Left kidney (tissue), 8 donors: ENCODE measurements at places on chromosomes 2 and 18.

DNA sequence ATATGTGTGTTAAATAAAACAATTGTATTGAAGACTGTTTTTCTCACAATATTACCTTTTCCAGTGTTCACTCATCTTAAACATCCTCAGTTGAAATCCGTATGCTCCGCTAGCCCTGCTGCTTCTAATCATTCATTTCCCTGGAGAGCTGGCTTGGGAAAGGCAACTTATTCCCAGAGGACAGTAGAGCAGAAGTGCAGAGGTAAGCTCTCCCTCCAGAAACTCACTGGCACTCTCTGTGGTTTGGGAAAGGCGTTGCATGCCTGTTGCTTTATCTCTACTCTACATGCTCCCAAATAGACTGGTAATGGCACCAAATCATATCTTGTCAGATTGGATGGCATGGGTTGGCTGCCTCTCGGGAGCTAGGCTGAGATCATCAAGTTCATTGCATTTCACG, 117.1 kb upstream of the BOD1L2 start:
- no peak for DNase-seq

DNA sequence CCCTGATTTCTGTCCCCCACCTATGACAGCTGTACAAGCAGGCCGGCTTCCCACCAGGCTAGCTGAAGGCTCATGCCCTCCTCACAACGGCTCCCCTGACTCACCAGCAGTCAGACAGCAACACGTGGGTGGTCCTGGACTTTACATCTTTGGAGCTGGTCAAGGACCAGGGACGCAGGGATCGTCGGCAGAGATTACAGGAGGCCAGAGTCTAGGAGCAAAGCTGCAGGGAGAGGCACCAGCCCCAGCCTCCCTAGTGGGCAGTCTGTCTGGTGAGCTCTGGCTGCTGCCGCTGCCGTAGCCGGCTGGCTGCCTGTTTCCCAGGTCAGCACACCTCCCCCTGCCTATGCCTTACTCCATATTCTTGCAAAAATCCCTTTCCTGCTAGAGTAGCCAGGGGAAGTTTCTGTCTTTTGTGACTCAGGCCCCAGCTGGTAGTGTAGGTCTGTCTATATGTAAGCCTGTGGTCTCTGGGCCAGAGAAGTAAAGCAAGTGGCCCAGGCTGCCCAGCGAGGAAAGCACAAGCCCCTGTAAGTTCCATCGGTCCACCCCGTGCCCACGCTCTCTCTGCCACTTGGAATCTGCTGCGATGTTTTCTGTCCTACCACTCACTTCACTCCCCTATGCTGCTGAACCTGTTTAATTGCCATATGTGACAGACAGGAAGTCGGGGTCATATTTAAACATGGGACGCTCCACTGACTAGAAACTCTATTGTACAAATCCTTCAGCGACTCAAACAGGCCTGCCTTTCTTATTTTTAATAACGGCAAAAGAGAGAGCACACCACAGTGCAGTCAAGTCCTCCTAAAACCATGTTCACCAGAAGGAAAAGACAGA, 2.4 kb upstream of the ARHGEF4 start:
- DNase-seq = no peak

DNA sequence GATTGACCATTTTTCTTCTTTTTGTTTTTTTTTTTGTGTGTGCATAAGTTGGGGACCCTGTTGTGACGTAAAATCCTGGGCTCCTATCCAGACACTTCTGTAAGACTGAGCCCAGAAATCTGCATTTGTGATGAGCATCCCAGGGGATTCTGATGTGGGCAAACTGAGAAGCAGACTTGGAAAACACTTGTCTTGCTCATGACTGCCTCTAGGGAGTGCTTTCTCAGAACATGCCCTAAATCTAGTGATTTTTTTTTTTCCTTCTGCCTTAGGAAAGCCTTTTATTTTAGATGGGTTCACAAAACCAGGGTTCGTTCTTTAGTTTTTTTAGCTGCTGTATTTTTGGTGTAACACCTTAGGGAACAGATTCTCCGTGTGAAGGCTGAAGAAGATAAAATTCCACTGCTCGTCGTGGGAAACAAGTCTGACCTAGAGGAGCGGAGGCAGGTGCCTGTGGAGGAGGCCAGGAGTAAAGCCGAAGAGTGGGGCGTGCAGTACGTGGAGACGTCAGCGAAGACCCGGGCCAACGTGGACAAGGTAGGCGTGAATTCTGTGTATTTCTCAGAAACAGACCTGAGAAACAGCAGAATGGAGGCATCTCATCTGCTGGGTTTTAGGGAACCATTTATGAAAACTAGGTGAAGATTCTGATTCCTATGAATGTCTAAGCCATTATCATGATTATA, 36.7 kb downstream of the RALB start:
- no peak for DNase-seq

DNA sequence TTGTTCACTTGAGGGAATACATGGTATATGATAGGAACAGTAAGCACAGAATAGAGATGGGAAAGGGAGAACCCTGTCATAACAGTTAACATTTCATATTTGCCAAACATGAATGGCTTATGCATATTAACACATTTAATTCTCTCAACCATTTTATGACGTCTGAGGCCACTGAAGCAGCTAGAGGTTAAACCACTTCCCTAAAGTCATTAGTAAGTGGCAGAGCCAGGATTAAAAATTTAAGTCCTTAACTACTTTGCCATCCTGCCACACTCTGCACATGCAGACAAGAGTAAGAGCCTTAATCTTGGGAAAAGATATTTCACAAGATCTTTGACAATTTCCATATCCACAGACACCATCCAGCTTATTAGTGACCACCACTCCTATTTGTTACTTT, 2.1 kb downstream of the LIPT1 start:
- no peak for DNase-seq

DNA sequence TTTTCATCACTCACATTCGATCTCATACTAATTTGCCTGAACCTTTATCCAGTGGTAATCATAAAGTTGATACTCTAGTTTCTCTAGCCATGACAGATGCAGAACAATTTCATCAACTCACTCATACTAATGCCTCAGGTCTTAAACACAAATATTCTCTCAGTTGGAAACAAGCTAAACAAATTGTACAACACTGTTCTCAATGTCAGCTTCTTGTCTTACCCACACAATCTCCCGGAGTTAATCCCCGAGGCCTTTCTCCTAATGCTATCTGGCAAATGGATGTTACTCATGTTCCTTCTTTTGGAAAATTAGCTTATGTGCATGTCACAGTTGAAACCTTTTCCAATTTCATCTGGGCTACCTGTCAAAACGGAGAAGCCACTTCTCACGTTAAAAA, 11.5 kb upstream of the CNOT11 start:
- no peak for DNase-seq

DNA sequence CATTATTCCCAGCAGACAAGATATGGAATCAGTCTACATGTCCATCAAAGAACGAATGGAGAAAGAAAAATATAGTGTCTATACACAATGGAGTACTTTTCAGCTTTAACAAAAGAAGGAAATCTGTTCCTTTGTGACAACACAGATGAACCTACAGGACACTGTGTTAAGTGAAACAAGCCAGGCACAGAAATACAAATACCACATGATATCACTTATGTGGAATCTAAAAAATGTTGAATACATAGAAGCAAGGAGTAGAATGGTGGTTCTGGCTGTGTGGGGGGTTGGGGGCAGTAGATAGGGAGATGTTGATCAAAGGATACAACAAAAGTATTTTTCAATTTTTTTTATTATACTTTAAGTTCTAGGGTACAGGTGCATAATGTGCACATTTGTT, 347.7 kb upstream of the MAP2 start:
- DNase-seq = no peak

DNA sequence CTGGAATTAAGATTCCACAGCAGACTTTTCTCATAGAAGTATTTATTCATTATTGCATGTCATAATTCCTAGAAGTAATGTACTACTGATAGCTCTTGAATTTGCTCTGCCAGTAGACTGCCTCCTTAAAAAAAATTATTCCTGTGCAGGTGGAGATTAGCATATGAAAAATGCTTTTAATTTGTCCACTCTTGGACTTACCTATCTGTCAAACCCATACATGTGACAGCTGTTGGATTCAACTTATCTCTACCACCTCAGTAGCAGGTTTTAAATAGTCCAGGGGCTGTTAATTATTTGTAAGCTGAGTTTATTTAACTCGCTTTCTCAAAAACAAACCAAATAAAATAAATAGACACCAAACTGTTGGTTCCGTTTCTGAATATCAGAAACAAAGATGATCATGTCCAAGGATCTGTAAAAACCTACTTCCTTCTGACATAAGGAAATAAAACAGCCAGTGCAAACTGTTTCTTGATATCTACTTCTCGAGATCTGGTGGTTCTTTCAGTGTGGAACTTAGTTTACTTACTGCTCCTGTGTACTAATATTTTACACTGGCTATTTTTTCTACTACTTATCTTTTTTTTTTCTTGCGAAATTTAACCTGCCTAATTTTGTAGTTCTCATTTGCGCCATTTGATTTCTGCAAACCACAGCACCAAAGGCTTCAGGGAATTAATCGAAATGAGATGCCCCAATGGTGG, 44.2 kb downstream of the ZEB2 start:
- DNase-seq = no peak

DNA sequence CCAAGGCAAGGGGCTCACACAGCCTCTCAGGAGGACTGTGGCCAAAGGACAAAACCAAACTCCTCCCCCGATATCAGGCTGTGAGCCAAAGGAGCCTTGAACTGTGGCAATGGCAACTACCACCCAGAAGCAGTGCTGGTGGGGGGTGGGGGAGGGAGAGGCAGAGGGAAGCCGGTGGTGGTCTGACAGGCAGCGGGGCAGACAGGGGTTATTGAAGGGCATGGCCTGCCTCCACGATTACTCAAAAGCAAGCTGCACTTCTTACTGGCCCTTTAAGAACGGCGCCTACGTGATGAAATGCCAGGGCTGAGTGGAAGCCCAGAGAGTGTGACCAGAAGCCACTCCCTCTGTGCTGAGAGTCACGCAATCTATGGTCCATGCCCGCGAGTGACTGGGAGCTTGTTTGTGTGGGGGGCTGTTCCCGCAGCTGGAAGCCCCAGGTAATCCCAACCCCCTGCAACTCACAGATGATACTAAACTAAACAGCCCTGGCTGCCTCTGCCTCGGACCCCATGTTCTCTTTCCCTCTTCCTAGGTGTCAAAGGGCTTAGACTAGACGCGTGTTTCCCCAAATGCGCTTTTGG, 128.2 kb upstream of the CXCR4 start:
- DNase-seq = peak; percentile 68

GRCh38 chr2:173511357-173511756, 156.7 kb downstream of the CDCA7 start:
- DNase-seq = no peak

DNA sequence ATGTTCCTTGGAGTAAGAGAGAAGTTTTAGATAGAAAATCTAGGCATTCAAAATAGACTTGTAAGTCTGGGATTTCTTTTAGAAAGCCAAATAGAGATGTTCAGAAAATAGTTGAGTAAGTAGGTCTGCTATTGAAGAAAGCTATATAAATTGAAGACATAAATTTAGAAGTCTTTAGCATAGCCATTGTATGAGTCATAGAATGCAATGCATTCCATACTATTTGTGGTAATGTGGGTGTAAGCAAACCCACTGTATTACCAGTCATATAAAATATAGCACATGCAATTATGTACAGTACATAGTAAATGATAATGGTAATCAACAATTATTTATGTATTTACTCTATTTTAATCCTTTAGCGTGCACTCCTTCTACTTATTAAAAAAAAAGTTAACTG, 14.1 kb downstream of the MC4R start:
- no peak for DNase-seq

DNA sequence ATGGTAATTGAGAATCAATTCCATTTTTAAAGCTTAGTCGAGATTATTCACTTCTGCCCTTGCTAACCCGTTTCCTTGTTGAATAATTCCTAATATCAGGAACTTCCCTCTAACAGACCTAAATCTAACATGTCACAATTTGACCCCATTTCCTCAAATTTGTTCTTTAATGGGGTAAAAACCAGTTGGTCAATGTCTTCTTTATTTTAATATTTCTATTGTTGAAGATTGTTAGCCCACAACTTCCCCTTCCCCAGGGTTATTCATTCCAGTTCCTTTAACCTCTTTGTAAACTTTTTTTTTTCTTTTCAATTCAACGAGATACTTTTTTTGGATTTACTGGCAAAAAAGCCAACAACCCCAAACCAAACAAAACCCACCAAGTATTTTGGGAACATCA, 7.3 kb downstream of the TNFRSF11A start:
- no peak for DNase-seq

- no peak for DNase-seq
Observed at GRCh38 chr2:18552351-18553077, 7.9 kb downstream of the RDH14 start.

- no peak for DNase-seq
Observed at GRCh38 chr2:158120102-158120501, 18.4 kb downstream of the UPP2 start.

GRCh38 chr2:88081924-88082608, 14.4 kb downstream of the SMYD1 start:
- no peak for DNase-seq

- DNase-seq = no peak
Observed at GRCh38 chr2:159471340-159471739, 145.0 kb downstream of the BAZ2B start.

DNA sequence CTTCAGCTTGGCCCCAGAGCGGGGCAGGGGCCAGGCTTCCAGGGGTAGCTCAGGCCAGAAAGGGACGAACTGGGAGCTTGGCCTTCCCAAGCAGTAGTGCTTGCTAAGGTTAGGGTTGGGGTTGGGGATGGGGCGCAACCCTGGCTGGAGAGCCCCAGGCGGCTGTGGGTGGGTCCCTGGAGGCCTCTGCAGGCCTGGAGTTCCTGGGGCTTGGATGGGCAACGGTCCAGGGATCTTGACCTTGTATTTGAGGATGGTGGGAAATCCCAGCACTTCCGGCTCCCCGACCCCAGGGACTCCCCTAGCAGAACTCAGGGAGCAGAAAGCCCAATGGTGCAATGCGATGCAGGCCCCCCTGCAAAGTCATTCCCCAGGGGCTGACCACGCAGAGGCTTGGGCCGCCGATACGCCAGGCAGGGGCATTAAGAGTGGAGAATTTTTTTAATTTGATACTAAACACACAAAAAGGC, 12.6 kb upstream of the MLPH start:
- DNase-seq = no peak

DNA sequence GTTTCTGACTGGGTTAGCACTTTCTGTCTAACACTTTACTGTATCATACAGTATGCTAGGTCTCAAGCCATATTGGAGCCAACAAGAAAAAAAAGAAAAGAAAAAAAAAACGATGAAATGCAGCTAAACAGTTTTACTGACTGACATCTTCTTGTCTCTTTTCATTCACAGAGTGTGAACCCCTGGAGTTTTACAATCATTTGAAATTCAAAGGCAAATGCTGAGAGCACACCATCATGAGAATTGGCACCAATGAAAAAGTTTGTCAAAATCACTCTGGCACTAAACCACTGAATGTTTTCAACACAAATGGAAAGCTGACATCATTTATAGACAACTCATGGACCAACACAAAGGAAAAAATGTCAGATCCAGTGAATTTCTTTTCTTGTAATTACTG, 513.3 kb downstream of the LRRTM4 start:
- DNase-seq = no peak
